ENCODE measurements at places on chromosomes 3 and 15.
A peak's percentile ranks its signal among the peaks of the same experiment; 100 is the strongest.

GRCh38 chr3:178126686-178127085 is 409.6 kb upstream of the KCNMB2 start:
- no peak for DNase-seq

DNA sequence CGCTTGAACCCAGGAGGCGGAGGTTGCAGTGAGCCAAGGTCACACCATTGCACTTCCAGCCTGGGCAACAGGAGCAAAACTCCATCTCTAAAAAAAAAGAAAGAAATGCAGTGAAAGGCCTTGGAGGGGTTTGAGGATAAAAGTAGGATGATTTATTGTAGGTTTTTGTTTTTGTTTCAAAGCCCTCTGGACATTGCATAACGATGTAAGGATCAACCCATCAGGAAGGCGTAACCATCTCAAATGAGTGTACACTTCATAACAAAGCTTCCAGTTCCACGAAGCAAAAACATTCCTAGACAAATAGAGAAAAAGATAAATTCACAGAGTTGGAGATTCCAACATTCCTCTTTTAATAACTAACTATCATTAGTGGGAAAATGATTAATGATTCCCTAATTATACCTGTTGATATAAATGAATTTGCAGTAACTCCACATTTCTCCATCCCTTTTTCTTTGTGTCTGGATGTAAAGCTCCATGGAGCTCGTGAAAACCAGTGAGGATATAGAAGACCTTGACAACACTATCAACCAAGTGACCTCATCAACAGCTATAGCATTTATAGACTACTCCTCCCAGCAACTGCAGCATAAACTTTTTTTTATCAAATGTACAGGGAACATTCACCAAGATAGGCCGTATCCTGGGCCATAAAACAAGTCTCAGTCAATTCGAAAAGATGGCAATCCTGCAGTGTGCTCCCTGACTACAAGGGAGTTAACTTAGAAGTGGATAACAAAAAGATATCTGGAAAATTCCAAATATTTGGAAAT is 48.7 kb upstream of the PPP4R2 start:
- DNase-seq, result no peak

DNA sequence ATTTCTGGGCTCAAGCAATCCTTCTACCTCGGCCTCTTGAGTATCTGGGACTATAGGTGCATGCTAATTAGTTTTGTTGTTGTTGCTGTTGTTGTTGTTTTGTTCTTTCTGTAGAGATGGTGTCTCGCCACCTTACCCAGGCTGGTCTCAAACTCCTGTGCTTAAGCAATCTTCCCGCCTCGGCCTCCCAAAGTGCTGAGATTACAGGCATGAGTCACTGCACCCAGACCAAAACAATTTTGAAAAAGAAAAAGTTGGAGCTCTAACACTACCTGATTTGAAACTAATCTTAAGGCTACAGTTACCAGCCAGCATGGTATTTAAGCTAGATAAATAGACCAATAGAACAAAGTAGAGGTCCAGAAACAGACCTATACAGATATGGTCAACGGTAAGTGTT is 29.8 kb downstream of the KPNA1 start:
- no peak for DNase-seq

DNA sequence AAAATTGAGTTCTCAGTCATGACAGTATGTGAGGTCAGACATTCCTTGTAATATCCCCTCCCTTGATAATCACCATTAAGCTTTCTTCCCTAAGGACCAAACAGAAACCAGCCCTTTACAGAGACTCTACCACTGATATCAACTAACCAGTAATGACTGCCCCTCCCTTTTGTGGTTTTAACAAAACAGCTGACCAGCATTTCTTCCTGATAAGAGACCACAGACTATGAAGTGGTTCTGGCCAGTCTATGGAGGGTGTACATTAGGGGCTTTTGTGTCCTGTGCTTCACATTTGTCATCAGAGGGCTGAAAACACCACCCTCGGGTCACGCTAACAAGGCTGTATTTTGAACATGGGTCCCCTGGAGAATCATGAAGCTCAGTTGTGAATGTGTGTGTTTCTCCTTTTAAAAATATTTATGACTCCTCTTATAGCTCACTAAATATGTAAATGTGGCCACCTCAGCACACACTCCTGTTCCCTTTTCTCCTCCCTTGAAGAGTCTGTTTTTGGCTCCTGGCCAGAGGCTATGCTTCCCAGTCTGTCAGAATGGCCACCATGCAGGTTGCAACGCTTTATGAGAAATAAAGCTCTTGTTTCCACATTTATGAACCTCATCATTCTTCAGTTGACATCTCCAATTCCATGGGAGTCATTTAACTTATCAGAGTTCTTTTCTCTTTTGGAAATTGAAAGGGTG is 239.3 kb downstream of the CPNE4 start:
- DNase-seq, result no peak

DNA sequence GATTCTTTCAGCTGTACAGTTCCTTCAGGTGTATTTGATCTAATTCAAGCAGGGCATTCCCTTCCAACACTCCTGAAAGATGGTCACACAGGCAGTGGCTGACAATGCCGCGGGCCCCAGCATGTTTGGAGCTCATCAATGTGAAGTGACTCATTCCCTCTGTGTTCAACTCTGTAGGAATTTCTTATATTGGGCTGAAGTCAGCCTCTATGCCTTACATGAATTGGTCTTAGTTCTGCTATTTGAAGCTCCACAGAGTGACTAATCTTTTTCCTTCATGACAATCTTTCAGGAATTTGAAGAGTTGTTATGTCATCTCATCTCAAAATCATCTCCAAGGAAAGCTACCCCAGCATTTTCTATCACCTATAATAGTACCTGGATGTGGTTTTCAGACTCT is 142.5 kb upstream of the C2CD4B start:
- DNase-seq, result no peak

DNA sequence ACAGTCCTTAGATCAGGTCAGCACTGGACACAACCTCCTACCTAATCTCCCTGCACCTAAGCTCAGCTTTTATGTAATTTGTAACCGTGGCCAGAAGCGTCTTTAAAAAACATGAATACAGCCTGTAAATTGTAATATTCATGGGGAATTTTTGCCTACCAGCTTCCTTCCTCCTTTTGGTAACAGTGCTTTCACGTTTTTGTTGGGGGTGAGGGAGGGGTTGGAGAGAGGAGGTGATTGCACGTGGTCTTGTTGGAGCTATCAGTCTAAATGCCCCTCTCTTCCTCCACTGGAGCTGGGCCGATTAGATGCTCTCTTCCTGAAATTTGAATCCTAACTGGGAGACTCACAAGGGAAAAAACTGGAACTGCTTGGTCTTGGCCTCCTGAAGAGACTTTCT is 35.1 kb upstream of the SCN5A start:
- DNase-seq, result no peak

DNA sequence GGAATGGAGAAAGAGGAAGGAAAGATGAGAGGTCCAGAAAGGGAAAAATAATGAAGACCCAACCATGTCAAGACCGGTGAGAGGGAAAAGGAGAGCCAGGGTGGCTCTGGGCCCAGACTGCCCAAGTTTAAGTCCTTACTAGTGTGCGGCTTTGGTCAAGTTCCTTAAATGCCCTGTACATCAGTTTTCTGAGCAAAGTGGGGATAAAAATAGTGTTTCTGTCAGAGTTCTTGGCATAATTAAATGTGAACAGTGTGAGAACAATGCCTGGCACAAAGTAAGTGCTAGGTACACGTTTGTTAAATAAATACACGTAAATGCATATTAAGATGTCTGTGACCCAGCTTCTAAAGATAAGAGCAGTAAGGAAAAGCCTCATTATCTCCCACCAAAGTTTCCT is 23.8 kb downstream of the WWTR1 start:
- DNase-seq, result no peak

GRCh38 chr15:28986108-28986507 is 100.3 kb downstream of the APBA2 start:
- no peak for DNase-seq

GRCh38 chr15:45710657-45711056 is 75.8 kb downstream of the SQOR start:
- no peak for DNase-seq

- peak; percentile 3 for DNase-seq
Measured at GRCh38 chr15:99473981-99474906, 91.5 kb upstream of the MEF2A start.

GRCh38 chr3:16482194-16482769 is 31.2 kb downstream of the RFTN1 start:
- no peak for DNase-seq

GRCh38 chr15:58258501-58259292 is 120.5 kb downstream of the AQP9 start:
- DNase-seq, result no peak

Measured in activated CD4-positive, alpha-beta T cell treated with anti-CD3 and anti-CD28 coated beads, Interleukin-2, amount 10 ng/mL, durations not matched to agents 7 days and 5 days (primary cell).